Stimulated activated CD4-positive, alpha-beta T cell treated with anti-CD3 and anti-CD28 coated beads, Interleukin-1b, Interleukin-23, amount 100 ng/mL, for 1 hour (primary cell): ENCODE measurements at places on chromosomes 2 and 18.

- DNase-seq = peak; percentile 11
These were observed 88.2 kb downstream of the PLB1 start for GRCh38 chr2:28583899-28584553.

DNA sequence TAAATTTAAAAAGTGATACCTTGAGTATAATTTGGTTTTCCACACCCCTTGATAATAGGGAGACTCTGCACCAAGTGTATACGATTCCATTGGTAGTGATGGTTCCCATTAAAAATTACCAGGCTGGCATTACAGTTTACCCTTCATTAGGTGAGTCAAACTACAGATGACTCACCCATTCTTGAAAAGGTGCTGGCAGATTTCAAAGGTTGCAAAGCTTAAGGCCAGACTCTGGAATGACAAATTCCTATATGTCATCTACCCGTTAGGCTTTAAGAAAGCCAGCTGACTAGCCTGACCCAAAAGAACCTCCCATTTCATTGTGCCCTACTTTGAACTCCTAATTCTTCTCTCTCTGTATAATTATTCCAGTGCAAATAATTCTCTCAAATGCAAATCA, 124.4 kb downstream of the LRRTM4 start:
- no peak for DNase-seq

DNA sequence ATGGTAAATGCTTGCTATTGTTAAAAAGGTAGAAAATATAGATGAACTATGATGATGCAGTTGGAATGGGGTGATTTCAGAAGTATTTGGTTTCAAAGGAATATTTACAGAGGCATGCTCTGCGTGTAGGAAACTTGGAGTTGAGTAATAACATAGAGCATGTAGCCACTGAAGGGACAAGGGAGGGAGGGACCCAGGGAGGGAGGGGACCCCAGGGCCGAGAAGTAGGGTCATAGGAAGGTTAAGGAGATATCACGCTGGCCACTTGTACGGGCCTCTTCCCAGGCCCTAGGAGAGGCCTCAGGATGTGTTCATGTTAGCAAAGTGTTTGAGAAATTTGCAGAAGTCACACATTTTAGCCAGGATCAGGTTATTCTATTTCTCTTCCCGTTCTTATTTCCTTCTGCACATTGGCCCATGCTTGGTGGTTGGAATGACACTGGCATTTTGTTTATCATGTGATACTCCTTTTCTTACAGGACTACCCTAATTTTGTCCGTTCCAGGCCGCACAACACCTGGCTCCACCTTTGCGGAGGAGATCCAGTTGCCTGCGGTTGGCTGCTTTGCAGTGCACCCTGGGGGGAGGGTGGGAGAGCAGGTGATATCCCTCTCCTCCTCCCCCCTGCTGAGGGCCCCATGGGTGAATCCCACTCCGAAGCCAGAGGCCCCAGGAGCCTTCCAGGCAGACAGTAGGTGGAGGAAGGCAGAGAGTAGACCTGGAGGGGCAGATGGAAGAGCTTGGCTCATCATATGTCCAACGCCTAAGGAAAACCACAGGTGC, 16.9 kb upstream of the ACKR3 start:
- DNase-seq = no peak

DNA sequence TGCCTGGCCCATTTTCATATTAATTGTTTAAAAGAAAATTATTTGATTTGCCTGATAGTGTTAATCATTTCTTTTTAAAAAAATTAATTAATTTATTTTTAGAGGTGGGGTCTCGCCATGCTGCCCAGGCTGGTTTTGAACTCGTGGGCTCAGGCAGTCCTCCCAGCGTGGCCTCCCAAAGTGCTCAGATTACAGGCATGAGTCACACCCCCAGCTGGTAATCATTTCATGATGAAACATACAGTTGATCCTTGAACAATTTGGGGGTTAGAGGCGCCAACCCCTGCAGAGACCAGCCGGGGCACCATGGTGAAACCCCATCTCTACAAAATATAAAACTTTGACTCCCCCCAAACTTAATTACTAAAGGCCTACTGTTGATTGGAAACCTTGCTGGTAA, 7.9 kb downstream of the GPN1 start:
- DNase-seq = no peak

GRCh38 chr2:11121099-11121822, 34.0 kb upstream of the SLC66A3 start:
- DNase-seq = no peak

- DNase-seq = no peak
These were observed 122.3 kb downstream of the HAUS1 start for GRCh38 chr18:46226461-46226860.

DNA sequence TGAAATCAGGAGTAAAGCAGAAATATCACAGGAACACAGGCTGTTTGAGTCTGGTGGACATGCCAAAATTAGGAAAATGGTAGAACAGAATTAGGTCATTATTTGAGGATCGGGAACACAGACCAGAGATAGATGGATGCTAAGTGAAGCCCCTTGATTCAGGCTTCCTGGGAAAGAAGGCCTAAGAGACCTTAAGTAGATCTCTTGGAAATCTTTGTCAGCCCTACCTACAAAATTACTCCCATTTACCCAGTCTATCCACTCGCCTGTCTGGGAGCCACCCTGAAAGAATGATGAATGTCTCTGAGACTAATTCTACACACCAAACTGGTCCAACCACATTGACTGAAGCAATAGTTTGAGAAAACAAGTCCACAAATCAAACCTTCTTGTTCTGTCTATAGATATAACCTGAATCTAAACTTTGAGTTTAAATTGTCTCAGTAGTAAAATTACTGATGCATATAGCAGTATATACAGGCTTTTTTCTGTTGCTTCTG, 36.6 kb upstream of the TANK start:
- DNase-seq = no peak

GRCh38 chr2:1414121-1414520, 858 bp downstream of the TPO start:
- DNase-seq = no peak

DNA sequence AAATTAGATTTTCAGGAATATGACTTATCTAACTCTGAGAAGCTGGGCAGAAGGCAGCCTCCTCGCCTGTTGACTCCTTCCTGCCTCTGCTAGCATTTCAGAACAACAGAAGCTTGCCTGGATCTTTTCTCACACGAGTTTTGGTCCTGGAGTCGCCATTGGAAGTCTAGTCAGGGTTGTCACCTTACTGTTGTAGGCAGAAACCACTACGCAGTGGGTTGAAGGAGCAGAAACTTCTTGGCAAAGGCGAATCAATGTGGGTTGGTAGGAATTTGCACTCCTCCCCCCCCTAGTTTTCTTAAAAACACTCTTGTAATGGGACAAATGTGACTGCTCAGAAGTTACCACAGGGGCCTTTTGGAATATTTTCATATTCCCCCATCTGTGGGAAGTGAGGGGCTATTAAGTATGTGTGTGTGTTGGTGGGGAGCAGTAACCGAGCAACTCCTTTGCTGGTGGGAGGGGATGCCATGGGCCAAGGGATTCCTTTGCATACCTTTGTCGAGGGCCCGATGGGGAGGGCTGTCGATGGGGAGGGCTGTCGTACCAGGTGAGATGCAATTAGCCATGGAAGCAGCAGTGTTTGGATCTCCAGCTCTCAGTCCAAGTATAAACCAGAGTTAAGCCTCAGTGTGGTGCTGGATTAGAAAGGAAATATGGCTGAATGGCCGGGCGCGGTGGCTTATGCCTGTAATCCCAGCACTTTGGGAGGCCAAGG, 117.4 kb downstream of the FMNL2 start:
- DNase-seq = no peak

- no peak for DNase-seq
These were observed 91.0 kb upstream of the KCNH7 start for GRCh38 chr2:162929571-162929970.

GRCh38 chr2:152033011-152033925, 65.6 kb downstream of the CACNB4 start:
- DNase-seq = no peak

DNA sequence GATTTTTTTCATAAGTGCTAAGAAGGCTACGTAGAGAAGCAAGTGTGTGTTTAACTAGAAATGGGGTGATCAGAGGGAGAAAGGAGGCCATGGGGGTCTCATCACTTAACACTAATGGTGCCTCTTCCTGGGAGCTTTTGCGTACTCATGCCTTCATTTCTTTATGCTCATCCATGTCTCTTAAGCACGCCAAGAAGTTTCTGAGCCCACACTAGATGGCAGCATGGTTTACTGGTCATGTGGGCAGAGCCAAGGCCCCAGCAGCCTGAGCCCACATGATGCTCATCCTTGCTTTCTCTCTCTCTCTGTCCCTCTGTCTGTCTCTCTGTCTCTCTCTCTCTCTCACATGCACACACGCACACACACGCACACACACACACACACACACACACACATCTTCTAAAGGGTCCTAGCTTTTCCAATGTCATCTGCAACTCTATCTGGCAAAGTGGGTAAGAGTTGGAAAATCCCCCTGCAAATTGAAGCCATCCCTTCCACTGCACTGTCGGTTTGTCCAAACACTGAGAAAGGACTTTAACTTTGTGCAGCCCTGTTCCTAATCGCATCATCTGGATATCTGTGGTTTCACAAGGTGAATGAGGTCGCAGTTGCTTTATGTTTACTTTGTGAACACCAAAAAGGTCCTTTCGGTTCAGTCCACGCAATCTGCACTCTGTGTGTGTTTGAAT, 137.1 kb upstream of the CCDC68 start:
- no peak for DNase-seq

DNA sequence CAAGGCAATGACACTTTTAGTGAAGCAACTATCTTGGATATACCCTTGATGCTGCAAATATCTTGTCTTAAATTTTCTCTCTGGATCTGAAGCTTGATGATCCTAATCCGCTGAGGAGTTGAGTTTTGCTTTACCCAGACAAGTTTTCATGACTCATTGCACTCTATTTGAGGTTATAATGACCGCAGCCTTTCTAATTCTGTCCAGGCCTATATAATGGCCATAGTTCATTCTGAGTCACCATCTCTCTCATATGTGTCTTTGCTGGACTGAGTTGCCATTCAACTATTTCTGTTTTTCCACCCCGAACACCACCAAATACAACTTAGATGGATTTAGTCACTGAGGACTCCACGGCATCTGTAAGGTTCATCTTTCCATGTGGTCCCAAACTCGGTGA, 802.1 kb upstream of the FAM98A start:
- no peak for DNase-seq

GRCh38 chr2:137210039-137210438, 444.7 kb downstream of the THSD7B start:
- DNase-seq = no peak

GRCh38 chr18:76730901-76731300, 91.5 kb upstream of the ZNF236 start:
- no peak for DNase-seq

DNA sequence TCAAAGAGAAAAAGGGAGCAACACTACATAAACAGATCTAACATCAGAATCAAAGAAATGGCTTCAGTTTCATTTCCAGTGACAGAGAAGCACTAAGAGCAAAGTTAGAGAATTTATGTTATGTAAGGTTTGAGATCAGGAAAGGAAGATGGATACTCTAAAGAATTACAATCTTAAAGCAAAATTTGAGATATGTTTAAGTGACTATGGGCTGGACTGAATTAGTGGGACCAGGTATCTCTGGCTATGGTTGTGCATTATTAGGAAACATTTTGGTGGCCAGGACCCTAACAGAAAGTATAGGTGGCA, 208.2 kb downstream of the CCDC178 start:
- DNase-seq = no peak

- DNase-seq = no peak
These were observed 75.3 kb downstream of the COLEC12 start for GRCh38 chr18:425106-425745.

DNA sequence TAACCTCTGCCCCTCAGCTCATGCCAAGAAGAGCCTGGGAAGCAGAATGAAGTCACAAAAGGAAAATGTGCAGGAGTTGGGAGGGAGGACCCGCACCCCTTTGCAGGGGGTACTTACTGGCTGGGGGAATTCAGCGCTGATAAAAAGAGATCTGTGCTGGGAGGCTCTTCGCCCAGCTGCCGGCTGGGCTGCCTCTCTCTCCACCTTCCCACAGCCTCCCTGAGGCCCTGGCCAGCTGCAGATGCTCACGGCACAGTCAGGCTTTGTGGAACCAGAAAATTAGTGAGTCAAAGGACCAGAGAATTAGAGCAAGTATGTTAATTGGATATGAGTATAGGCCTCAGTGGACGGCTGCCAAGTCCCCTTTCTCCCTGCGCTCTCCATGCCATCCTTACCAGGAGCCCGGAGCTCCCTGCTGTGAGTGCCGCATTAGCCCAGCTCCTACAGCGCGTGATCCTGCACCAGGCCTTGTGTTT, 181.7 kb upstream of the SH3BP4 start:
- no peak for DNase-seq

GRCh38 chr18:8359481-8359880, 249.8 kb upstream of the RAB12 start:
- DNase-seq = no peak

DNA sequence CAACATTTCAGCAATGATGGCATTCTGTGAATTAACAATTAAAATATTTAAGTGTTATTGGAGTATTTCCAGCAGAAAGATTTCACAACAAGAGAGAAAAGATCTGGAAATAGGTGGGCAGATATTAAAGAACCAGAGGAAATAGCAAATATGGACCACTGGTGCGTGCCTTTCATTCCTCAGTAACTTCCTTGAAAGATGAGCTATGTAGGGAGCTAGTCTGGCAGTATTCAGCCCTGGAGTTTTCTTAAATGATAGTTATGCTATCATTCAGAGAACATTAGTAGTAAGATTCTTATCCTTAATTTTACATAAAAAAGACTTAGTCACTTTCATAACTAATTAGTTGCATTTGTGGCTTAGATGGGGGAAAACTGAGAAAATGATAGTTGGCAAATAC, 41.5 kb downstream of the TANC1 start:
- no peak for DNase-seq

- no peak for DNase-seq
These were observed 132.7 kb upstream of the ARL4C start for GRCh38 chr2:234629596-234629995.

DNA sequence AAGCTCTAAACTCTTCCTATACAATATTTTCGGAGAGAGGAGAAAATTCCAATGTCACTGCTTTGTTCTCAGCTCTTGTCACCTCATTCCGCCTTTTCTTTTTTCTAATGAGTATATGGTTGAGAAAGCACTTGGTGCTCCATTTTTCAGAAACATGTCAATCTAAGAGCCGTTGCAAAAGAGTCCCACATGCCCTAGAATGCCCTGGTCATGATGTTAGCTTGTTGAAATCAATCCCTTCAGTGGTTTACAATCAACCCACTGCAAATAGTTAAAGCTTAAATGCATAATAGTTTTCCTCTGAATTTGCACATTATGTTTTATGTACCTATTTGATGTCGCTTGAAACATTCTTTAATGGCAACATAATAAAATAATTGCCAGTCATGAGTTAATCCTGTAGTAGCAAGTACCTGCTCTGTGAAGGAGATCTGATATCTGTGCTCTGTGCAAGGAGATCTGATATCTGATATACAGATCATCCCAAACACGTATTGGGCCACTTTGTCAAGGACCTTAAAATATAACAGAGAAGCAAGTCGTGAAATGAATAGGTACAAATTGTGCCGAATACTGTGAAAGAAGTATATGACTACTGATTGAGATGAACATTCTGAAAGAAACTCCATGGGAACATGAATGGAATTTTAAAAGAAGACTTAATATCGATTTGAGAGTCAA, 1633.5 kb downstream of the SUCLG1 start:
- no peak for DNase-seq

- DNase-seq = no peak
These were observed 342.6 kb upstream of the HS6ST1 start for GRCh38 chr2:128661311-128661710.

GRCh38 chr2:229348128-229348527, 77.0 kb upstream of the PID1 start:
- no peak for DNase-seq

GRCh38 chr18:63975628-63976027, 5.7 kb downstream of the SERPINB8 start:
- DNase-seq = no peak

GRCh38 chr2:229387866-229388265, 116.8 kb upstream of the PID1 start:
- no peak for DNase-seq
